ENCODE measurements at places on chromosomes 13 and 19. TPM values are rescaled to one million over a fixed set of nuclear protein-coding genes. Genes with fewer than 3 reads are reported as not detected.
A peak's percentile ranks its signal among the peaks of the same experiment; 100 is the strongest.

DNA sequence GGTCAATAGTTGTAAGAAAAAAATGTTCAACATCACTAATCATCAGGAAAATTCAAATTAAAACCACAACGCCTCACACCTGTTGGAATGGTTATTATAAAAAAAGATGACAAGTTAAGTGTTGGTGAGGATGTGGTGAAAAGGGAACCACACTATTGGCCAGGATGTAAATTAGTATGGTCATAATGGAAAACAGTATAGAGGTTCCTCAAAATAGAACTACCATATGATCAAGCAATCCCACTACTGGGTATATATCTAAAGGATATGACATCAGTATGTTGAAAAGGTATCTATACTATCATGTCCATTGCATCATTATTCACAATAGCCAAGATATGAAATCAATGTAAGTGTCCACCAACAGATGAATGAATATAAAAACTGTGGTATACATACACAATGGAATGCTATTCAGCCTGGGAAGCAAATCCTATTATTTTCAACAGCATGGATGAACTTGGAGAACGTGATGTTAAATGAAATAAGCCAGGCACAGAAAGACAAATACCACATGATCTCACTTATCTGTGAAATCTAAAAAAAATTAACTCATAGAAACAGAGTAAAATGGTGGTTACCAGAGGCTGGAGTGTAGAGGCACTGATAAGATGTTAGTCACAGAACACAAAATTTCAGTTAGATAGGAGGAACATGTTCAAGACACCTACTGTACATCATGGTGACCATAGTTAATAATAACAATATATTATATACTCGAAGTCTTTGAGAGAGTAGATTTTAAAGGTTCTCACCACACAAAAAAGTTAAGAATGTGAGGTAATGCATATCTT is 56.6 kb downstream of the TBC1D4 start:
- no peak for DNase-seq

DNA sequence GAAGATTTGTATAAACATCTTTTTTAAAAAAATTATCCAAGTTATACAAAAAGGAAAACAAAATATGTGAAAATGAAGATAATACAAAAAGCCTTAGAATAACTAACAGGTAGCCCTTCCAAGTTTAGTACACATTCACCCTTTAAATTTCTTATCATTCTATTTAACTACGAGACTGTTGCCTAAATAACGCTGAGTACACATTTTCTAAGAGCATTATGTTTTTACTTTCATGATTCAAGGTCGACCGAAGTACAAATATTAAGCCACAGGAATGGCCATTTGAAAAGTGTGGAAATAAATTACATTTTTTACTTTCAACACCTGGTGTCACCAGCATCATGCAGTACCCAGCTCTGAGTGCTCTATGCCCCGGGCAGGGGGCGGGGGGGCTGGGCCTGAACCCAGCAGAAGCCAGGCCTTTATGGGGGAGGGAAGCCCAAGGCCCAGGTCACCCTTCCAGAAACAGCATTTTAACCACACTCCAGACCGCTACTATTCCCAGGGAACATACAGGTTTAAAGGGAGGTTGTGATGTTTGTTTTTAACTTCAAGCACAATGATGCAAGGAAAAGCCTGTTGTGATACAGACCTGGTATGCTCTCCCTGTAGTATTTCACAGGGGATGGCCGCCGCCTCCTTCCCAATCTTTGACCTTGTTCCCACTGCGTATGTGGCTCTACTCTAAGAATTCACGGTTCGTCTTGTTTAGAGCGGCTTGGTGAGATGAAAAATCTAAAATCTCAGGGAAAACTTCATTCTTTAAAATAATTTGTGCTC is 24.0 kb downstream of the GGACT start:
- no peak for DNase-seq

DNA sequence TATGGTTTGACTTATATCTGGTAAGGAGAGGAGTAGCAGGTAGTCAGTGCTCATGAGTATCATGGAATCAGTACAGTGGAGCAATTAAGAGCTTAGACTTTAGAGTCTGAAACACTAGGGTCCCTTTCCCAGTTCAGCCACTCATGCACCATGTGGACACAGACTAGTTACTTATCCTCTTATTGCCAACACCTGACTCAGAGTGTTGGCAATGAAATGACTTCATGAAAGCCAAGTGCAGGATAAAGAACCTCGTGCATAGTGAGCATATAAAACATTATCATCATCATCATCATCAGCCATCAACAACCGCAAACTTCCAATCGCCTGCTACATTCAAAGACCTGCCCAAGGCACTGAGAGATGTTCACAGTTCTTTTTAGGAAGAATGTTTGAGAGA is 164.2 kb downstream of the FOXO1 start:
- DNase-seq, result no peak

- DNase-seq, result peak; percentile 83
These were observed at the start of gene FUT1 for GRCh38 chr19:48752496-48753365. Gene FUT1, minus strand, starts transcription at chr19:48752641. Its CDS starts 1,360 bp downstream, at chr19:48751281.

GRCh38 chr19:3146677-3147100 is 10.9 kb downstream of the GNA15 start:
- DNase-seq, result peak; percentile 43

DNA sequence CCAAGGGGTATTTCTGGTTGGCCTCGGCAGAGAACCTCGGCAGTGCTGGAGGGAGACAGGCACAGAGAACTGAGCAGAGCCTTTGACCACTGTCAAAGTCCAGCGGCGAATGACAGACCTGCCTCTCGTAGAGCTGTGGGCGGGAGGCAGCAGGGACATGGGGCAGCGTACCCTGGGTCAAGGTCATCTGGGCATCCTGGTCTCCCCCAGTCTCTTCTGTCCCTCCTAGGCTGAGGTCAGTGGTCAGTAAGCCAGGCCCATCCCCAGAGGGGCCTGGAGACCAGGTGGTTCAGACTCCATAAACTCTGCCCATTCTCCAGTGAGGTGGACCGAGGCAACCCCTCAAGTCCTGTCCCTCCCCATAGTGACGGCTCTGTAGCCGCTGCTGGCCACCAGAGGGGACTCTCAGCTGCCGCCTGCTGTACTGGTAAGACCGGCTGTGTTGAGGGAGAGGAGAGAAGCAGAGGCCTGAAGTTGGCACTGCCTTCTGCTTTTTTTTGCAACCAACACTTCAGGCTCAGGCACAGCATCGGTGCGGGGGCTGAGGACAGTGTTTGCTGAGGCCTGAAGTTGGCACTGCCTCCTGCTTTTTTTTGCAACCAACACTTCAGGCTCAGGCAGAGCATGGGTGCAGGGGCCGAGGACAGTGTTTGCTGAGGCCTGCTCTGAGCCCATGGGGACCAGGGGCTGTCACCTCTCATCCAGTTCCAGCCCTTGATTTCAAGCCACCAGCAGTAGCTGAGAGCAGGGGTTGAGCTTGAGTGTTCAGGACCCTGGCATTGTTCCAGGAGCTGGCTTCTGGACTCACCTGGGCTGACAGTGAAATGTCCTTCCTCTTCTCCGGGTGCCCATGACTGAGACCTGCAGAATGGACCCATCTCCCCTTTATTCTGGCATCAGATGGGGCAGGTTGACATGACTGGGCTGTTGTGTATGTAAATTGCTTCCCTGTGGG is at the start of gene PGLYRP2:
Gene PGLYRP2 (minus strand): TSS at position 111 of the 955 bp plus-strand sequence. CDS start 130 bp downstream, outside the sequence.
- DNase-seq, result no peak

GRCh38 chr19:38819231-38819920 is 6.6 kb upstream of the LGALS4 start:
- DNase-seq, result peak; percentile 91

- no peak for DNase-seq
These were observed 371.3 kb downstream of the IRS2 start for GRCh38 chr13:109415057-109415456.

- no peak for DNase-seq
These were observed 809 bp upstream of the B9D2 start for GRCh38 chr19:41364524-41365391.

DNA sequence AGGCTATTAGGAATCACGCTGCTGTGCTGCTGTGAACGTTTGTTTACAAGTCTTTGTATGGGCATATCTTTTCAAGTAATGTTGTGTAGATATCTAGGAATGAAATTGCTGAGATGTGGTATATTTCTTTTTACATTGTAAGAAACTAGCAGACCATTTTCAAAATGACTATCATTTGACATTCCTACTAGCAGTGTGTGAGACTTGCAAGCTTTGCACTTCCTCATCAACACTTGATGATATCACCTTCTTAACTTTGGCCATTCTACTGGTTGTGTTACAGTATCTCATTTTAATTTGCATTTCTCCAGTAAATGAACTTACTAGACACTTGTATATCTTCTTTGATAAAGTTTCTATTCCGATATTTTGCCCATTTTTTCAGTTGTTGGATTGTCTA is 12.1 kb downstream of the METTL21C start:
- no peak for DNase-seq

DNA sequence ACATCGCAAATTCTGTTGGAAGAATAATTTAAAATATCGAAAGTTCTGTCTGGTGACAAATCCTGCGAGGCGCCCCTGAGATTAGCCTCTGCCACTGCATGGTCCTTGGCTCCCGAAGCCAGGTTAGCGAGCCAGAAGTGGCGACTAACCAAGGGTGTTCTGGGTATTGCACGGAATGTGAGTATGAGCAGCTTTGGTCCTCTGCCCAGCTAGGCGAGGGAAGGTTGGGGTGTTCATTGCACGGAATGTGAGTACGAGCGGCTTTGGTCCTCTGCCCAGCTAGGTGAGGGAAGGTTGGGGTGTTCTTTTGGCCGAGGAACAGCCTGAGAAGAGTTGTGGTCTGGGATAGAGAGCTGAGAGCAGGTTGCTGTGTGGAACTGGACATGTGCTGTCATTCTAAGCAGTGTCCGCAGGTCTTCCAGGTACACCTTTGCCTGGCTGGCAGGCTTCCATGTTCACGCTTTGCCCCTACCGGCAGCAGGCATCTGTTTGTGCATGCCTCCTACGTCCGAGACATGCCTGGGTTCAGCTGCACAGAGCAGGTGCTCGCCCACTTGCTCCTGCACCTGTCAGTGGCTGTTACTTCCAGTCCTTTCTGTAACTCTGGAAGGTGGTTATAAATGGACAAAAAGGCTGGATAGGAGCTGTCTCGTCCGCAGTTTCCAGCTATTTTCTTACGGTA is 18.3 kb upstream of the TEX29 start:
- no peak for DNase-seq

DNA sequence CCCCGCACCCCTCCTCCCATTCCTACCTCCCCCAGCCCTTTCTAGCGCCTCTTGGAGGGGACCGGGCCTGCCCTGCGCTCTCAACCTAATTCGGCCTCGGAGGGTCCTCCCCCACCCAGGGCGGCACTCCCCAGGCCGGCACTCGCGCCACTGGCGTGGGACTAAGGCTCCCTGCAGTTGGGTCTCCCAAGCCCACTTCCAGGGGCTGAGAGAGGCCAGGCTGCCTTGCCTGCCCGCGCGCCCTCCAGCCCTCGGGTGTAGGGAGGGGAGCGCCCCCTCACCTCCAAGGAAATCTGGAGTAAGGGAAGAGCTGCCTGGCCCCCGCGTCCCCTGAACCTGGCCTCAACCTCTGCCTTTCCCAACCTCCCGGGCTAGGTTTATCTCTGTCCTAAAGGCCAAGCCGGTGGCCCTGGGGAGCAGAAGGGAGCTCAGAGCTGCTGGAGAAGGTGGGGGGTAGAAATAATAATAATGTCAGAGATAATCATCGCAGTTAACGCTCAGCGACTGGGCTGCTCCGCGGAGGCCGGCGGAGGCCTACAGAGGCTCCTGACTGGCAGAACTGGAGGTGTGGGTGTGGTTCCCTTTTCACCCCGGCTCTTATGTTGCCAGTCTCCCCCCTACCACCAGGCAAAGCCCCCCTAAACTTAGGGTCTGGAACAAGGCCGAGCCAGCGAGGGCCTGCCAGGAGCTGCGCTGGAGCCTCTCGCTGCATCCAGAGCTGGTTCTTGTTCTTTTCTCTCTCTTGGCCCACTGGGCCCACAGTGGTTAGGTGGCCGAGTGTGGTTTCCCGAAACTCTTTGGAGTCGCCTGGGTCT is 9.6 kb downstream of the ZIC2 start:
- DNase-seq, result no peak

GRCh38 chr13:111388851-111389500 is 68.5 kb downstream of the TEX29 start:
- DNase-seq, result no peak

- no peak for DNase-seq
These were observed 31.4 kb upstream of the ZNF254 start for GRCh38 chr19:24055548-24055947.

DNA sequence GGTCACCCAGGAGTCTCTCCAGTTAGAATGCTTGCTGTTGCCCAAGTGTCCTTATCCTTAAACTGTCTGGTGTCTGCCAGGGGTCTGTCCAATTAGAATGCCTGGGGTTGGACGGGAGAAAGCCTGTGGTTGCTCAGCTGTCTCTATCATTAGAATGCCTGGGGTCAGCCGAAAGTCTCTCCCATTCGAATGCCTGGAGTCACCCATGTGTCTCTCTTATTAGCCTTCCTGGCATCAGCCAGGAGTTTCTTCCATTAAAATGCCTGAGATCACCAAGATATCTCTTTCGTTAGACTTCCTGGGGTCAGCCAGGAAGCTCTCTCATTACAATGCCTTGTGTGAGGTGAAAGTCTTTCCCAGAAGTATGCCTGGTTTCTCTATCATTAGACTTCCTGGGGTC is 1521.0 kb downstream of the UQCRFS1 start:
- no peak for DNase-seq

DNA sequence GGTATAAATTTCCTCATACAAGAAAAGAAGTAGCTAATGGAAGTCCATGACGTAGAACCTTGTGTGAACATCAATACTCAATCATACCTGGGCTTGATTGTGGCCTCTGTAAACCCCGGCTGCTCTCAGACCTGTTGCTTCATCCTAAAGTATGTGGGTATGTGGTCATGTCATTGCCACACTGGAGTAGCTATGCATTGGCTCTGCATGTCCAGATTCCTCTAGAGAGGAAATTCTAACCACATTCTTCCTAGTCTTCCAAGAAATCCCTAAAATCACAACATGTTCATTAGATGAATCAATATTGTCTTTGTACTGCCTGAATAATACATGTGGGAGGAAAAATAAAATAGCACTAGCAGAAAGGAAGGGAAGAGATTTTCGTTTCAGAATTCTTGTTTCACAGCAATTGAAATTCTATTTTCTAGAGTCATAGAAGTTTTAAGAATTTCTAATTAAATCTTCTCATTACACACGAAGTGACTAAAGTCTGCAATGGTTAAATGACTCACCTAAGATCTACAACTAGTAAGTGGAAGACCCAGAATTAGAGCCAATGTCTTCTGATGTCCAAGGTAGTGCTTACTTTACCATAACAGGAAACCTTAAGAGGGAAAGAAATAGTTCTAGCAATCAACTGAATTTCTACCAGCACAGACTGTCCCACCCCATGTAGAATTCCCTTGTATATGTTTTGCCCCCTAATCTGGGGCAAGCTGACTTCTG is 28.0 kb downstream of the RXFP2 start:
- DNase-seq, result no peak

- DNase-seq, result no peak
These were observed 5.0 kb downstream of the NOVA2 start for GRCh38 chr19:45968626-45969025.

C1QTNF9B gene
- not detected for total RNA-seq

ADGRE3 gene
- total RNA-seq, result not detected

BABAM1 gene
- total RNA-seq, result 51.8 TPM

PROZ gene
- not detected for total RNA-seq

KLK1 gene
- total RNA-seq, result 37.8 TPM

MYO1F gene
- 168 TPM for total RNA-seq

HNRNPUL1 gene
- 244 TPM for total RNA-seq

IFNL1 gene
- not detected for total RNA-seq

ATP4A gene
- total RNA-seq, result not detected

LILRB3 gene
- not detected for total RNA-seq

LCP1 gene
- total RNA-seq, result 16.8 TPM
